ENCODE measurements at places on chromosomes 12 and 14. TPM values are rescaled to one million over a fixed set of nuclear protein-coding genes. Genes with fewer than 3 reads are reported as not detected.
A peak's percentile ranks its signal among the peaks of the same experiment; 100 is the strongest.

DNA sequence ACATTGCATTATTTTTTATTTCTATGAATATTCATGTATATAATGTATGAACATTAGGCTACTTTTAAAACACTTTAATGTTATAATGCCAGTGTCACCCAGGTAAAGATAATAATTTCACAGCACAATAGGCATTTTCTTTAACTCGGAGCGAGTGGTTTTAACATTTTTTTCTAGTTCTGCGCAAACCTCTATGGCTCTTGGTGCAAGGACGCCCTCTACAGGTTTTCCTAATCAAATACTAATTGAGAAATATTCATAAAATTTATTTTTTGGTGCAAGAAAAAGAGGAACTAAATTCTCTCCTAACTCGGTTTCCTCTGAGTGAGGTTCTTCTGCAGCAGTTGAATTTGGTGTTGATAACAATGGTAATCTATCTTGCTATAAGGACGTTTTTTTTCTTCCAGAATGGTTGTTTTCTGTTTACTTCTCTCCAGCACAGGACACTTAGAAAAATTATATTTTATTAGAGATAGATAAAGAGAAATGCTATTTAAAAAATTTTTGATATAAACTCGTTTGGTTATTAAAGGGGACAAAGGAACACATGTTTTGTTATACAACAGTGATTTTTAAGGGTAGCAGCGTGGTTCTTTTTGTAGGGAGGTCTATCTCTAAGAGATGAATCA is 2.4 kb upstream of the WIF1 start:
- H3K36me3 ChIP-seq, result no peaks in the 10 kb centered on the region
- no peak for DNase-seq
- H3K27me3 ChIP-seq, result peaks cover 26% of the 10 kb centered on the region
- H3K4me1 ChIP-seq, result peaks cover 10% of the 10 kb centered on the region
- no peak overlapping the region for H3K27ac ChIP-seq

DNA sequence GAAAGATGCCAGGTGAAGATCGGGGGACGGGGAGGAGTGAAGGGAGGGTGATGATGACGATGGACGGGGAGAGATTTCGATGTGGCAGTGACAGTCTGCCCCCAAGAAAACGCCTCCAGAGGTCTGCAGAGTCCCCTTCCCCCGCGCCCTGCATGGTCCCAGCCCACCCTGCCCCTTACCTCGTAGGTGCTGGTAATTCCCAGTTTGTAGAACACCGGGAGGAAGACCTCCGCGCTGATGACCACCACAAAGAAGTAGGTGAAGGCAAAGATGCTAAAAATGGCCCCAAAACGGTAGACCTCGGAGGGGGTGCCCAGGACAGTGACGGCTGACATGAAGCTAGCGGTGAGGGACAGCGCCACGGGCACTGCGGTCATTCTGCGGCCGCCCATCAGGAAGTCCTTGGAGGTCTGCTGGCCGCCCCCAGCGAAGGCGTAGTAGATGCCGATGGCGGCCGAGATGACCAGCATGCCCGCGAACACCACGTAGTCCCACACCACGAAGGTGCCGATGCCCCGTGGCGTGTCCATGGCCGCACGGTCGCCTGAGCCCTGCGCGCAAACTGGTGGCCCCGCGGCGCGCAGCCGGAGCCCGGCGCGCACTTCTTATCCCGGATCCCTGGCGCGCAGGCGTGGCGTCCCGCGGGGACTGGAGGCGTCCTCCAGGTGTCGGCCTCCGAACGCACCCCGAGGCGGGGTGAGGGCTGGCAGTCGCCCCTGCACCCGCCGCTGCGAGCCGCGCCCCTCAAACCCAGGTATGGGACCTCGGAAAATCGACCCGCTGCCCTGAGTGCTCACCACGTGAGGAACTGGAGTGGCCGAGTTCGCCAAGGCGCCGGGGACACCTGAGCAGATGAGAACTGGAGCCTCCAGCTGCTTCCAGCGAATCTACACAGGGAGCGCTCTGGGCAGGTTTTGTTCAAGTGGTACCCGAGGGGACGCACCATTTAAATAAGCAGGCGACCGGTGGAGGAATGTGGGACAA is at the start of gene SLC5A8:
Gene SLC5A8 (minus strand): TSS at position 920 of the 984 bp plus-strand sequence. CDS start 390 bp downstream, at position 530.
- H3K27ac ChIP-seq, result no peak within 1 kb of the TSS
- no peaks in the 10 kb centered on the region for H3K36me3 ChIP-seq
- peaks cover 9% of the 10 kb centered on the region for H3K4me1 ChIP-seq

DNA sequence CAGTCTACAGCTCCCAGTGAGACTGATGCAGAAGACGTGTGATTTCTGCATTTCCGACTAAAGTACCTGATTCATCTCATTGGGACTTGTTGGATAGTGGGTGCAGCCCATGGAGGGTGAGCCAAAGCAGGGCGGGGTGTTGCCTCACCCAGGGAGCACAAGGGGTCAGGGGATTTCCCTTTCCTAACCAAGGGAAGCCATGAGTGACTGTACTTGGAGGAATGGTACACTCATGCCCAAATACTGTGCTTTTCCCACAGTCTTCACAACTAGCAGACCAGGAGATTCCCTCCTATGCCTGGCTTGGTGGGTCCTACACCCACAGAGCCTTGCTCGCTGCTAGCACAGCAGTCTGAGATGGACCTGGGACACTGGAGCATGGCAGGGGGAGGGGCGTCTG is 21.0 kb upstream of the ABCC9 start:
- no peak overlapping the region for H3K4me3 ChIP-seq
- no peaks in the 10 kb centered on the region for H3K27me3 ChIP-seq
- no peak overlapping the region for H3K27ac ChIP-seq

- no peaks in the 10 kb centered on the region for H3K4me1 ChIP-seq
- no peak overlapping the region for H3K4me3 ChIP-seq
- H3K27me3 ChIP-seq, result no peaks in the 10 kb centered on the region
- no peaks in the 10 kb centered on the region for H3K36me3 ChIP-seq
- no peak for DNase-seq
Measured at GRCh38 chr12:90126125-90126524, 417.5 kb upstream of the ATP2B1 start.

GRCh38 chr14:32129124-32129523 is 52.0 kb downstream of the ARHGAP5 start:
- no peaks in the 10 kb centered on the region for H3K27me3 ChIP-seq
- no peaks in the 10 kb centered on the region for H3K4me1 ChIP-seq
- no peak for DNase-seq
- no peak overlapping the region for H3K27ac ChIP-seq

- no peaks in the 10 kb centered on the region for H3K4me1 ChIP-seq
- H3K36me3 ChIP-seq, result no peaks in the 10 kb centered on the region
Measured at GRCh38 chr14:99671235-99672224, 12.6 kb upstream of the CYP46A1 start.

- no peak overlapping the region for H3K4me3 ChIP-seq
- H3K27ac ChIP-seq, result no peak overlapping the region
Measured at GRCh38 chr12:2804393-2805142, 7.9 kb upstream of the ITFG2 start.

DNA sequence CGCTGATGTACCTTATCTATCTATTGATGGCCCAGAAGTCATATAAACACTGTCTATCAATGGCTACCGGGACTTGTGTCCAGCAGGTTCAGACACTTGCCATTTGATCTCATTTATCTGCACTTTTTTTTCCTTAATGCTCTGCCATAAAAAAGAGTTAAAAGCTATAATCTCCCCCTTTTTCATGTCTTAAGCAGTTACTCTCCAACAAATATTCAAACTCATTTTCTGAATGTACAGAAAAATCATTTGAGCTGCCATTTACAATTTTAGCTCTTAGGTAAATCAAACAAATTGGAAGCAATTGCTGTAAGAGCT is 101.4 kb downstream of the SLC8A3 start:
- no peaks in the 10 kb centered on the region for H3K36me3 ChIP-seq
- no peak overlapping the region for H3K27ac ChIP-seq
- H3K4me1 ChIP-seq, result no peaks in the 10 kb centered on the region
- H3K27me3 ChIP-seq, result peaks cover 3% of the 10 kb centered on the region
- no peak overlapping the region for H3K4me3 ChIP-seq

DNA sequence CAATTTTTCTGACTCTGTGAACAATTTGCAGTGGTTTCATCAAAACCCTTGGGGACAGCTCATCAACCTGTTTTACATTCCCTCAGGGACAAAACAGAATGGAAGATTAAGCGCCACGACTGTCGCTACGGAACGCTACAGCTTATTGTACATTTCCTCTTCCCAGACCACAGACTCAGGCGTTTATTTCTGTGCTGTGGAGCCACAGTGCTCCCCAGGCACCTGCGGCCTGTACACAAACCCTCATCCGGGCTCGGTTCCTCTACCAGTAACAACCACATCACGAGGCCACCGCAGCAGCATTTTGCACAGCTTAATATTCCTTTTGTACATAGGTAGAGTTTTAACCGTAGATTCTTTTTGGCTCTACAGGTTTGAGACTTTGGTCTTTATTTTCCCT is 397.4 kb upstream of the OR4E1 start:
- H3K27me3 ChIP-seq, result peaks cover 3% of the 10 kb centered on the region
- H3K4me3 ChIP-seq, result no peak overlapping the region
- no peaks in the 10 kb centered on the region for H3K4me1 ChIP-seq
- H3K27ac ChIP-seq, result no peak overlapping the region
- no peaks in the 10 kb centered on the region for H3K36me3 ChIP-seq

DNA sequence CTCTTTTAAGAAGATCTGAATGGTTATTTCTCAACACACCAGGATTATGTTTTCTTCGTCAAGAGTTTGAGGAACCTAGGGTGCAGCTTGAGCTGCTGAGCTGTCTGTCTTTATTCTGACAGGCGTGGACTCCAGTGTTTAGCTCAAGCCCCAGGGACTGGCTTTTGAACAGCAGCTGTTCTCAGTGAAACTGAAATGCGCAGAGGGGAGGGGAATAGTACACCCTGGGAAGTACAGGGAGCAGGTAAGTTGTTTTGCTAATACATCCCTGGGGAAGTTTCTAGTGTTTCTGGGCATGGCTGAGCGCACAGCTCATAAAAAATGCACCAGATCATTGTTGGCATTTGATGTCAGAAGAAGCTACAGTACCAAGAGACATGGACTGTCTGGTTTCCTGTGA is 659.8 kb downstream of the DIO2 start:
- H3K4me1 ChIP-seq, result no peaks in the 10 kb centered on the region
- DNase-seq, result no peak
- no peak overlapping the region for H3K27ac ChIP-seq
- H3K36me3 ChIP-seq, result no peaks in the 10 kb centered on the region
- H3K27me3 ChIP-seq, result no peaks in the 10 kb centered on the region

GRCh38 chr12:110560048-110560447 is 23.1 kb downstream of the PPTC7 start:
- no peaks in the 10 kb centered on the region for H3K27me3 ChIP-seq
- no peaks in the 10 kb centered on the region for H3K36me3 ChIP-seq
- no peak for DNase-seq
- H3K4me1 ChIP-seq, result peaks cover 24% of the 10 kb centered on the region
- no peak overlapping the region for H3K27ac ChIP-seq

DNA sequence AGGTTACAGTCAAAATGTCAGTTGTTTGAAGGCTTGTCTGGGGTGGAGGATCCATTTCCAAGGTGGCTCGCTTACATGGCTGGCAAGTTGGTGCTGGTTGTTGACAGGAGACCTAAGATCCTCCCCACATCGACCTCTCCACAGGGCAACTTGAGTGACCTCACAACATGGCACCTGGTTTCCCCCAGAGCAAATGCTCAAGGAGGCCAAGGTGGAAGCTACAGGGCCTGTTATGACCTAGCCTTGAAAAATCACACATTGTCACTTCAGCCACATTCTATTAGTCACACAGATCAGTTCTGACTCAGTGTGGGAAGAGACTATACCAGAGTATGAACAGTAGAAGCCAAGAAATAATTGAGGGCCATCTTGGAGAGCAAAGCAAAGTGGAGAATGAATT is 11.3 kb upstream of the GNG2 start:
- H3K27ac ChIP-seq, result peak overlapping the region; percentile 12
- no peaks in the 10 kb centered on the region for H3K27me3 ChIP-seq
- no peaks in the 10 kb centered on the region for H3K4me1 ChIP-seq
- H3K36me3 ChIP-seq, result no peaks in the 10 kb centered on the region
- no peak overlapping the region for H3K4me3 ChIP-seq

GRCh38 chr12:121811434-121812319 is 7.9 kb downstream of the SETD1B start:
- peaks cover 77% of the 10 kb centered on the region for H3K4me1 ChIP-seq
- peak overlapping the region; percentile 84 for H3K27ac ChIP-seq
- peak; percentile 77 for DNase-seq
- peak overlapping the region; percentile 60 for H3K4me3 ChIP-seq
- peaks cover 67% of the 10 kb centered on the region for H3K36me3 ChIP-seq

DNA sequence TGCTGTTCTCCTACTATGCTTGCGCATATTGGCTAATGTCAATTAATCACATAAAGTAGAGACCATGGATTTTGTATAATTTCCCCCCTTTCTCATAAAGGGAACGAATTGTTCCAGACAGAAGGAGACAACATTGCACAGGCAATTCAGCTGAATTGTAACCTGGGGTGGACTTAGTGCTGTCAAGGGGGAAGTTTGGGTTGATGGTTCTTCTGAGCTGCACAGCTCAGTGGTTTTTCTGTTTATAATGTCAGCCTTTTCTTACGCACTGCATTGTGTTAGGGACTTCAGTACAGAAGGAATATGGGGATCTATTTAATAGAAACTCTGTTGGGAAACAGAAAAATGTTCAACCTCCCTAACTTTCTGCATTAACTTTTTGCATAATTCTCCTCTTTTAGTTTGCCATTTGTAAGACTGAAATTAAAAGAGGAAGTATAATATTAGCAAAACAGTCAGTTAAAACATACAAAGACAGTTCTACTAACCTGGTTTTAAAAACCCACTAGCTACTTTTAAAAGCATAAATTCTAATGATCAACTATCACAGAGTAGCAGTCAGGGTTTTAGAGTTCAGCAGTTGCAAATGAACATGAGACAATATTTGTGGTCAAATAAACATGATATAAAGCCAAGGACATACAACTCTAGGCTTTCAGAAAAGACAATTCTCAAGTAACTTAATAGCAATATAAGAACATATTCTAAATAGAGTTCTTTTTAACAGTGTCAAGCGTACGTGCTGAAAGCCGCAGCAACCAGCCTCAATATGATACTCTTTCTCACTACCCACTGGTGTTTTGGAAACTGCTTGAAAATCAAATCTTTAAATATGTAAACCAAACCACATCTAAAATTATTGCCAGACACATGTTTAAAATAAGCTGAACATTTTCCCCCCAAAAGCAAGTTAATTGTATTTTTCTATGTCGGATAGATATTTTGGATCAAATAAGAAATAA is 393.0 kb downstream of the FSCB start:
- DNase-seq, result no peak
- no peak overlapping the region for H3K27ac ChIP-seq
- no peaks in the 10 kb centered on the region for H3K36me3 ChIP-seq
- no peaks in the 10 kb centered on the region for H3K27me3 ChIP-seq

Gene FKBP3
- polyA plus RNA-seq, result 80.2 TPM

Gene LRRK2
- polyA plus RNA-seq, result 3.2 TPM

Gene LRP6
- polyA plus RNA-seq, result 3.2 TPM

Gene B4GALNT3
- polyA plus RNA-seq, result 42.2 TPM

Gene DTX1
- 1.5 TPM for polyA plus RNA-seq

Gene LRRC10
- polyA plus RNA-seq, result not detected

Gene LYZ
- polyA plus RNA-seq, result 541 TPM

Gene EGLN3
- 36.7 TPM for polyA plus RNA-seq

Gene KICS2
- 3.1 TPM for polyA plus RNA-seq

Gene INHBC
- polyA plus RNA-seq, result not detected

Gene STYK1
- polyA plus RNA-seq, result 2.5 TPM

Gene KIF26A
- polyA plus RNA-seq, result 1.2 TPM
